ENCODE measurements at places on chromosomes 2 and 18. TPM values are rescaled to one million over a fixed set of nuclear protein-coding genes. Genes with fewer than 3 reads are reported as not detected.
A peak's percentile ranks its signal among the peaks of the same experiment; 100 is the strongest.

Gene ZNG1B
- 62.2 TPM for total RNA-seq

Gene CHRNG
- total RNA-seq: not detected

Gene GYPC
- total RNA-seq: 31.3 TPM

Gene MSH6
- 14.6 TPM for total RNA-seq

- H3K4me1 ChIP-seq: no peaks in the 10 kb centered on the region
- no peak overlapping the region for H3K27ac ChIP-seq
- no peaks in the 10 kb centered on the region for H3K27me3 ChIP-seq
These were observed 41.4 kb downstream of the SCN3A start for GRCh38 chr2:165162466-165162865.

GRCh38 chr2:9774266-9774665 is 69.0 kb upstream of the TAF1B start:
- no peak overlapping the region for H3K4me3 ChIP-seq
- no peak for DNase-seq
- peak overlapping the region; percentile 22 for H3K27ac ChIP-seq
- H3K4me1 ChIP-seq: peaks cover 12% of the 10 kb centered on the region
- no peaks in the 10 kb centered on the region for H3K27me3 ChIP-seq

- H3K4me3 ChIP-seq: no peak overlapping the region
- H3K27me3 ChIP-seq: no peaks in the 10 kb centered on the region
- H3K36me3 ChIP-seq: no peaks in the 10 kb centered on the region
These were observed 166.0 kb upstream of the VWC2L start for GRCh38 chr2:214244847-214245246.

- no peak overlapping the region for H3K27ac ChIP-seq
- peaks cover 11% of the 10 kb centered on the region for H3K4me1 ChIP-seq
- H3K4me3 ChIP-seq: no peak overlapping the region
- no peaks in the 10 kb centered on the region for H3K36me3 ChIP-seq
These were observed 33.1 kb downstream of the RDH14 start for GRCh38 chr2:18527326-18527725.

DNA sequence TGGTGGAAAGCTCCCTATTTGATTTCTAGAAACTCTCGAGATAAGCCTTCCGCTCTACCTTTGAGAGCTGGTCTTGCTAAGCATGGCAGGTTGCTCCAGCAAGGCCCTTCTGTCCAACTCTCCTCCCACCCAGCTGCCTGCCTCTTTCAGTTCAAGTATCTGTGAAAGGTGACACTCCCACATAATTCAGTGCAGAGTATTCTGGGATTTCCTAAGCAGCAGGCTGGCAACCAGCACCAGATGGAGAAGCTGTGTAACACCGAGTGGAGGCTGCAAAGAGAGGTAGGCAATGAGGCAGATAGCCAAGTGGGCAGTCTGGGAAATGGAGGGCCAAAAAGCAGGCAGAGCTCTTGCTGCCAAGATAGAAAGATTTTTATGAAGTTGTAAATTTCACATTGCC is 88.4 kb upstream of the CAVIN2 start:
- DNase-seq: no peak
- no peak overlapping the region for H3K4me3 ChIP-seq
- H3K27ac ChIP-seq: no peak overlapping the region
- H3K4me1 ChIP-seq: no peaks in the 10 kb centered on the region
- no peaks in the 10 kb centered on the region for H3K27me3 ChIP-seq

DNA sequence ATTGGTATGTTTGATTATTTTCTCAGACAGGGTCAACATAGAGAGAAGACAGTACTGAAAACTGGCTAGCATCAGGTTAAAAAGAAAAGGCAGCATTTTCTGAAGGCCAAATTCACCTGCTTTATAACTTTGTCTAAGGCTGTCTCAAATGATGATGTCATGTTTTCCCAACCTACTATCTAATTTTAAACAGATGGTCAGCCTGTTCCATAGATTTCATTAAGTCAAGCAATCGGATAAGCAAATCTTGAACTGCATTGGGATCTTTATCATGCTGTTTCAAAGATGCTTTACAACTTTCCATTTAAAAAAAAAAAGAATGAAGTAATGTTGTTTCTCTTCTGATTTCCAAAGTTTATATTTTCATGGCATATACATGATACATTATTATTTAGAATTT is 56.3 kb upstream of the SPOPL start:
- DNase-seq: no peak
- no peak overlapping the region for H3K4me3 ChIP-seq
- H3K4me1 ChIP-seq: no peaks in the 10 kb centered on the region
- H3K36me3 ChIP-seq: no peaks in the 10 kb centered on the region
- H3K27me3 ChIP-seq: no peaks in the 10 kb centered on the region

DNA sequence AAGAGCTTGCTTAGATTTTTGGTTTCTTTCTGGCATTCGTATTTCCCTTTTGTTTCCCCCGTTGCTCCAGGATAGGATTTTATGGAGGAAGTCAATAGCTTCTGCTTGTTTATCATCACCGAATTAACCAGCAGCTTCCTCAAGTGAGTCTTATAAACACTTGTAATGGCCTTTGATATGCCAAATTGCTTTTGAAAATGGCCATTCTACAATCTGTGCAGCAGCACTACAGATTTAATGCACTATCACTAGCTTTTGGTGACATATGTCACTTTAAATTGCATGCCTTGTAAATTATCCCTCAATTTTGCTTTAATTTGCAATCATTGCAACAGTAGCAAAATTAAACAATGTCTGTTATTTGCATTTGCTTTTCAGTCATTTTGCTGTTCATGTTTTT is 774.7 kb downstream of the METTL4 start:
- H3K36me3 ChIP-seq: no peaks in the 10 kb centered on the region
- H3K4me3 ChIP-seq: no peak overlapping the region
- no peak overlapping the region for H3K27ac ChIP-seq

GRCh38 chr2:72539071-72539552 is 286.7 kb downstream of the EXOC6B start:
- no peak overlapping the region for H3K4me3 ChIP-seq
- H3K4me1 ChIP-seq: no peaks in the 10 kb centered on the region
- H3K27me3 ChIP-seq: no peaks in the 10 kb centered on the region
- peak; percentile 31 for DNase-seq

DNA sequence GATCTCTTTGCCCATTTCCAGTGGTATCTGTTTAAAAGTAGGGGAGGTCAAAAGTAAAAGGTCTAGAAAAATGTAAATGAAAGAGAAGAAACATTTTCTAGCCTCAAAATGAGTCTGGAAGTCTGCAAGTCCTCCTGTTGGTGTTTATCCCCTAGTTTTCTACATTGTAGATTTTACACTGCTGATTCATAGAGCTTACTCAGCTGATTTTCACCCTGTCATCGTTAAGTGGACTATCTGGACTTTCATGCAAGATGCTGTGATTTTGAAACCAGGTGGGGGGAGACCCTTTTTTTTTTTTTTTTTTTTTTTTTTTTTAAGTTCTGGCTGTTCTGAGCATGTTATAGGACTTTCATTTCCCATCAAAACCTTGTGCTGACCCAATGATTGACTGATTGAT is 10.3 kb downstream of the HOXD3 start:
- H3K4me1 ChIP-seq: peaks cover 13% of the 10 kb centered on the region
- no peak overlapping the region for H3K27ac ChIP-seq
- no peaks in the 10 kb centered on the region for H3K36me3 ChIP-seq
- DNase-seq: no peak

All from stomach (tissue), 19 donors.